Stimulated activated CD8-positive, alpha-beta memory T cell treated with anti-CD3 and anti-CD28 coated beads, Interleukin-4, amount 100 ng/mL, for 48 hours (primary cell): ENCODE measurements at places on chromosomes 3 and 15.

DNA sequence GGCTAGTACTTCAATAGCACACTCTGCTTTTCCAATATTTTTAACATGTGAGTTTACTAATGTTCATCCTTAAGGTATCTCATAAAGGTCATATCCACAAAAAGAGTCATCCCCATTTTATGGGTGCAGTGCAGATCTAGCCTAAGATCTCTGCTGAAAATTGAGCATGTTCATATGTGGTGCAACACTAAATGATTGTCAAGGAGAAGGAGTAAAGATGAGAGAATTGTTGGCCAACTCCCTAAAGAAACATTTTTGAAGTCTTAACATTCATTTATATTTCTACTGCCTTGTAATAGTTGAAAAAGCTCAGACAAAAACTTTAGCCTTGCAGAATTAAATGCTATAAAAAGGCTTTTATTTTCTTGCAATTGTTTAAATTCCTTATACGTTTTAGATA is 1159.6 kb downstream of the TBL1XR1 start:
- DNase-seq, result no peak

GRCh38 chr3:88824666-88825564 is 282.5 kb upstream of the EPHA3 start:
- DNase-seq, result no peak

GRCh38 chr15:80991421-80991820 is 1.8 kb upstream of the MESD start:
- DNase-seq, result no peak

- DNase-seq, result no peak
Measured at GRCh38 chr3:34000301-34000700, 201.9 kb downstream of the PDCD6IP start.

- no peak for DNase-seq
Measured at GRCh38 chr3:123124971-123125370, 58.1 kb downstream of the PDIA5 start.

GRCh38 chr15:101176625-101177024 is 75.2 kb downstream of the CHSY1 start:
- DNase-seq, result no peak

GRCh38 chr3:146894406-146894805 is 289.3 kb upstream of the PLSCR5 start:
- DNase-seq, result no peak

DNA sequence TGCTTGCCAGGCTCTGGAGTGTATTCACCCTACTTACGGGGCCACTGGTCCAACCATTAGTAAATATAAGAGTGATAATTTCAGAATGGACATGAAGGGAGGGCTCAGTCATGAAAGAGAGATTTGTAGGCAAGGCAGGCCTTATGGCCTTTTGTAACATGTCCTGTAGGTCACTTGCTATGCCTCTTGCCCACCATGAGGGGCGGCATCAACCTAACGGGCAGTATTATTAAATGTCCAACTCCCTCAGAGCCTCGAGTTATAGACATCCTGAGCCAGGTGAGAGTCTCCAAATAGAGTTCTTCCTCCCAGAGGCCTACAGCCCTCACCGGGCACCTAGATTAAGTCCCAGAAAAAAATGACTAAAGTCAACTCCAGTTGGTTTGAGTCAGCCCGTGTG is 30.2 kb downstream of the ONECUT1 start:
- DNase-seq, result no peak

DNA sequence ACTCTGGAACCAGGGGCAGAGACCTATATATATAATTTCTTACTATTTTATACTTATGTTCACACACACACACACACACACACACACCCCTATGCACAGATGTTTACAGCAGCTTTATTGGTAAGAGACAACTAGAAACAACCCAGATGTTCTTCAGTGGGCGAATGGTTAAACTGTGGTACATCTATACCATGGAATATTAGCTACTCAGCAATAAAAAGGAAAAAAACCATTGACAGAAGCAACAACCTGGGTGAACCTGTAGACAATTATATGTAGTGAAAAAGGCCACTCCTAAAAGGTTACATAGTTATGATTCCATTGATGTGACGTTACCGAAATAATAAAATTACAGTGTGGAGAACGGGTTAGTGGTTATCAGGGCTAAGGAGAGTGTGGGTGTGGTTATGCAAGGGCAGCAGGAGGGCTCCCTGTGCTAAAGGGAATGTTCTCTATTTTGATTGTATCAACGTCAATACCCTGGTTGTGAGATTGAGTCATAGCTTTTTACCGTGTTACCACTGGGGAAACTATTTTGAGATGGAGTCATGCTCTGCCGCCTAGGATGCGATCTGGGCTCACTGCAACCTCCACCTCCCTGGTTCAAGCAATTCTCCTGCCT is 85.5 kb downstream of the FLNB start:
- no peak for DNase-seq

GRCh38 chr15:100191161-100191560 is 150.6 kb downstream of the ADAMTS17 start:
- DNase-seq, result no peak
